ENCODE measurements at places on chromosomes 4 and X. TPM values are rescaled to one million over a fixed set of nuclear protein-coding genes. Genes with fewer than 3 reads are reported as not detected.

Gene ADGRG2
- under 0.01 TPM for total RNA-seq

Gene SPARCL1
- 0.56 TPM for total RNA-seq

Gene CCDC110
- 2.3 TPM for total RNA-seq

Gene MAGEB1
- not detected for total RNA-seq

Gene DUX4
- not detected for total RNA-seq

Gene SRPX2
- 171 TPM for total RNA-seq

Gene SLC38A5
- 59.6 TPM for total RNA-seq

Gene RASSF6
- total RNA-seq = under 0.01 TPM

Gene SERPINA7
- not detected for total RNA-seq

Gene TAF7L
- total RNA-seq = 0.38 TPM

Gene MAGEC2
- total RNA-seq = 0.28 TPM

Gene DACH2
- total RNA-seq = under 0.01 TPM

Gene NXF2
- total RNA-seq = not detected

Gene PDGFRA
- 295 TPM for total RNA-seq

Gene MMRN1
- 3.8 TPM for total RNA-seq

Gene RAB41
- total RNA-seq = not detected

Gene CABS1
- total RNA-seq = not detected
